ENCODE measurements at places on chromosomes 1 and 21.

DNA sequence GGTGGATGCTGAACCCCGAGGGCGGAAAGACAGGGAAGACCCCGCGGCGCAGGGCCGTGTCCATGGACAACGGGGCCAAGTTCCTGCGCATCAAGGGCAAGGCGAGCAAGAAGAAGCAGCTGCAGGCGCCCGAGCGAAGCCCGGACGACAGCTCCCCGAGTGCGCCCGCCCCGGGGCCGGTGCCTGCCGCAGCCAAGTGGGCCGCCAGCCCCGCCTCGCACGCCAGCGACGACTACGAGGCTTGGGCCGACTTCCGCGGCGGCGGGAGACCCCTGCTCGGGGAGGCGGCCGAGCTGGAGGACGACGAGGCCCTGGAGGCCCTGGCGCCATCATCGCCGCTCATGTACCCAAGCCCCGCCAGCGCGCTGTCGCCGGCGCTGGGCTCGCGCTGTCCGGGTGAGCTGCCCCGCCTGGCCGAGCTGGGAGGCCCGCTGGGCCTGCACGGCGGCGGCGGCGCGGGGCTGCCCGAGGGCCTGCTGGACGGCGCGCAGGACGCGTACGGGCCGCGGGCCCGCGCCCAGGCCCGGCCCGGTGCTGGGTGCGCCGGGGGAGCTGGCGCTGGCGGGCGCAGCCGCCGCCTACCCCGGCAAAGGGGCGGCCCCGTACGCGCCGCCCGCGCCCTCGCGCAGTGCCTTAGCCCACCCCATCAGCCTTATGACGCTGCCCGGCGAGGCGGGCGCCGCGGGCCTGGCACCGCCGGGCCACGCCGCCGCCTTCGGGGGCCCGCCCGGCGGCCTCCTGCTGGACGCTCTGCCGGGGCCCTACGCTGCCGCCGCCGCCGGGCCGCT lies 20.7 kb downstream of the FOXO6 start:
- no peak for DNase-seq

- DNase-seq = no peak
These were observed 37.2 kb downstream of the SCCPDH start for GRCh38 chr1:246761396-246761795.

DNA sequence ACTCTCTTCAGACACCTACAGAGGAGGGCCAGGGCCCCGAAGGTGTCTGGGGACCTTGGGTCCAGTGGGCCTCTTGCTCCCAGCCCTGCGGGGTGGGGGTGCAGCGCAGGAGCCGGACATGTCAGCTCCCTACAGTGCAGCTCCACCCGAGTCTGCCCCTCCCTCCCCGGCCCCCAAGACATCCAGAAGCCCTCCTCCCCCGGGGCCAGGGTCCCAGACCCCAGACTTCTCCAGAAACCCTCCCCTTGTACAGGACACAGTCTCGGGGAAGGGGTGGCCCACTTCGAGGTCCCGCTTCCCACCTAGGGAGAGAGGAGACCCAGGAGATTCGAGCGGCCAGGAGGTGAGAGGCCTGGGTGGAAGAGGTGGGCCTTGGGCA lies 3.7 kb downstream of the ADAMTSL4 start:
- DNase-seq = no peak

DNA sequence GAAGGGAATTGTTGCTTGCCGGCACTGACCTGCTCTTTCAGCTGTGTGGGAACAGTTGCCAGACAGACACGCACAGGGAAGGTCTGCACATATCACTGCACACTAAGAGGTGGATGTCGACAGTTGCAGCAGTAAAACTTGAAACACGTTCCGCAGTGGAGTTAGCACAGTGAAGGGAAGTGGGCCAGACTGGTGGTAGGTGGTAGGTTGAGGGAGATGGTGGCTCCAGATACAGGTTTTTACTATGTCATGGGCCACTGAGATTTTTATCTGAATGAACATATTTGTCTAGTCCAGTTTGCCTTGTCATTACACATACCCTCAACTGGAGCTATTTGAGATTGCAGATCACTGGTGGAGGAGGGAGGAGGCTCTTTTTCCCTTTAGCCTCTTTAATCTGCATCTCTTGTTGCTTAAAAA lies 13.5 kb downstream of the MRPS6 start:
- DNase-seq = peak; percentile 27

- no peak for DNase-seq
These were observed 31.2 kb downstream of the NKAIN1 start for GRCh38 chr1:31208361-31208945.

DNA sequence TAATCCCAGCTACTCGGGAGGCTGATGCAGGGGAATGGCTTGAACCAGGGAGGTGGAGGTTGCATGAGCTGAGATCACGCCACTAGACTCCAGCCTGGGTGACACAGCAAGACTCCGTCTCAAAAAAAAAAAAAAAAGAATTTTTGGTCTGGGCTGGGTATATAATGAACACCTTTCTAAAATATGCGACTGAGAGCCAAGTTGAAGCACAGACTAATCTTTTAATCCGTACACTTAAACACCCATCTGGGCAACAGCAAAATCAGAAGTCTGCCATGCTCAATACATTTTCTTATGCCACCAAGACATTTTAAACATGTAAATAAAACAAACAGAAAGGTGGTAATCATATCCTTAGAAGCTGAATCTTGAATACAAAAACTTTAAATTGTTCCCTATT lies 31.6 kb upstream of the ABCB10 start:
- no peak for DNase-seq

GRCh38 chr1:15412843-15413242 lies 3.2 kb downstream of the EFHD2 start:
- DNase-seq = no peak

DNA sequence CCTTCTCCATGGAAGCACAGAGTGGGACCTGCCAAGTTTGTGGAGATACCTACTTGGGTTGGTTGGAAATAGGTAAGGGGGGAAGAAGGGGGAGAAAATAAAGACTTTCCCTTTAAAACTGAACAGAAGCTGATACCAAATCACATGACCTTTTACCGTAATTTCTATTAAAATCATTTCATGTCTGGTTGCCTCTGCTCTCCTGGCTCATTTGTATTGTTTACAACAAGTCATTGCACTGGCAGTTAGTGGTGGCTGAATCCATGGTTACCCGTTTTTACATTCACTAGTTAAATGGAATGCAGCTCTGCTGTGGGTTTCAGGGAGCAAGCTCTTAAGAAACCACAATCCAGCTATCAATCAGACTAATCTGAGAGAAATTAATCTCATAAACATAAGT lies 353.7 kb upstream of the ESRRG start:
- DNase-seq = no peak

DNA sequence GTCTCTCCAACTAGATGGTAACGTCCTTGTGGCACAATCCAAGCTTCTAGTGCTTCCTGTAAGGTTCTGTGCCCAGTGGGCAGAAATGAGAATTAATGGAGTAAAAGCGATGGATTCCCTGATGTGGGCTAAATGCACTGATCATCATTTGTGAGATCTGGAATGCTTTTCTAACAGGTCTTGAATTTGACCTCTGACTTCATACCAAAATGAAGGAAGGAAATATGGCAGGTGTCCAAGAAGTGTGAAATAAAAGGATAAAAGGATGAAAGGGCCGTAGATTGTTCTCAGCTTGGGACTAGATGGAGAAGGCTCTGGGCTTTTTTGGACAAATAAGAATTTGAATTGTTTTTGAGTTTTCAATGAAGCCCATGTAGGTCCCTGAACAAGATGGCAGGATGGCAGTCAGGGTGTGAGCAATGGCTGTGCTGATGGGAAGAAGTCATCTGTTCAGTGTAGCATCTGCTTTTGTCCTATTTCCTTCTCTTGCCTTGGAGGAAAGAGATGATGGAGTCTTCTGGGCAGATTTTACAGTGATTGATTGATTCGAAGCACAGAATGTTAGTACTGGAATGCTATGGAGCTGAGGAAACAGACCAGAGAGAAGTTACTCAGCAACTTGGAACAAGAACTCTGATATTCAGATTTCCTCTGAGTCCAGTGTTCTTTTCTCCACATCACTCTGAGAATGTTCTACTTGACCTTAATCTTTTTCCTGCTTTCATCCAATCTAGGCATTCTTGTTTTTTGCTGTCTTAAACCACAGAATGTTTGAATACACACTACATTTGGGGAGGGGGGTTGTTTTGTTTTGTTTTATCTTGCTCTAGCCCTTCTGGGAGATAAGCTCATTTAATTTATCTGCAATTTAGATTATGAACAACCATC lies 286.0 kb downstream of the HLX start:
- no peak for DNase-seq

- no peak for DNase-seq
These were observed 26.4 kb downstream of the KIF26B start for GRCh38 chr1:245181158-245181517.

DNA sequence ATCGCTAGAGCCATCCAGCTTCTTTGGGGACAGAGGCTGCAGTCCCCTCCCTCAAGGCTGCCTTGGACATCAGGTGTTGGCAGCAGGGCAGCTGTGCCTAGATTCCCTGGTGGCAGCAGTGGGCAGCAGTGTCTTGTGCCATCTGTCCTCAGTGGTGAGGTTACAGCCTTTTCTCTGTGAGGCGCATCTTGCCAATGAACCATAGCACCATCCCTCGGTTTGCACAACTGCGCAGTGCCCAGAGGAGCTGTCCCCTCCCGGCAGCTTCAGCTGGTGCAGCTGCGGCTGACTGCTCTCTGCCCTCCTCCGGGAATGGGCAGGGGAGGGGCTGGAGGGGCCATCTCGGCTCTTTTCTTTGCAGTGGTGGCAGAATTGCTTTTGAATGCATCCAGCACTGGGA lies 59.0 kb upstream of the C8B start:
- DNase-seq = no peak

DNA sequence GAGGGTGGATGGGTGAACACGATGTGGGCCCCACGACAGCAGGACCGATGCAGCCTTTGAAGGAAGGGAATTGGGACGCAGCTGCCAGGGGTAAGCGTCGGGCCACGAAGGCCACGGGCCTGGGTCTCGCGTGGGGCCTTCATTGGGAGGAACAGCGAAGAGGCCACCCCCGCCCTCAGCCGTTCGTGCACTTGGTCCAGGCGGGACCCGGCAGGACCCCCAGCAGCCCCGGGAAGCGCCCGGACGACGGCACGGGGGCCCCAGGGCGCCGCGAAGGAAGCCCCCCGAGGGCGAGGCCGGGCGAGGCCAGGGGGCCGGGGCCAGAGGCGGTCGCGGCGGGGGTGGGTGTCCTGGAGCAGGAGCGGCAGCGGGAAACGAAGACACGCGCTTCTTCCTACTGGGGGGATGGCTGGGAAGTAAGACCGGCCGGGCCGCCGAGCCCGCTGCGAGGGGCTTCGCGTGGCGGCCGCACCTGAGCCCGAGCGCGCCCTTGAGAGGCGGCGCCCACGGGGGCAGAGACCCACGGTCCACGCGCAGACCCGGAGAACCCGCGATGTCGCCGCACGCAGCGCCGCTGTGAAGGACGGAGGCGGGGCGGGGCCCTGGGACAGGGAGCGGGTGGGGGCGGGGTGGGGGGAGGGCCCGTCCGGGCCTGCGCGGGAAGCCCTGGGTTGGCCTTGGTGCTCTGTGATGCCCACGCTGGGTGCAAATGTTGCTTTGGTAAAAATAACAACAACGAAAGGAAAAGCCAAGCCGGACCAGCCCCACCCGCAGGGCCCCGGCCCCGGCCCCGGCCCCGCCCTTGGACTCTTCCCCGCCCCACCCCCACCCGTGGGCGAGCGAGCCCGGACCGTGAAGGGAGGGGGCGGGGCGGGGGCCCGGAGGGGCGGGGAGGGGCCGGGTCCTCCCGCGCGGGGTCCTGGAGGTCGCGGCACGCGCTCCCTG lies 56.0 kb upstream of the ADARB1 start:
- no peak for DNase-seq

Data from OCI-M1 (cell line).